CD4-positive, alpha-beta T cell treated with Interleukin-15 for 4 hours (primary cell): ENCODE measurements at places on chromosomes 3 and 15.
A peak's percentile ranks its signal among the peaks of the same experiment; 100 is the strongest.

DNA sequence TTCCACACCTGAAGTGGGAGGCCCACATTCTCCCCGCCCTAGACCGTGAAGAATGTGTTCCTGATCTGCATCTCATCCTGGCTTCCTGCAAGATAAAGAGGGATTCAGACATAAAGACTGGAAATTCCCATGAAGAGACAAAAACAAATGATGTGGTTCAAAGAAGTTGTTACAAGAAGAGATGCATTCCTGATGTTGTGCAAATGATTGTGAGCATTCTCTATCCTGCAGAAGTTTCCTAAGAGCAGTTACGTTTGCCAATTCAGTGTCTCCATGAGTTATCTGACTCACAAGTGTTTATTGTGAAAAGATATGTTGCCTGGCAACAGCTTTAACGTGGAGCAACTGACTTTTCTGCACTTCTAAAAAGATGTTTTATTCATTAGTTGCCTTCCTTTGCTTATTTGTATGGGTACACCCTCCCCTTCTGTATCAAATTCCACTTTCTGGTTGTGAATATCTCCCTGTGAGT lies 107.8 kb downstream of the ZIC4 start:
- DNase-seq = no peak

DNA sequence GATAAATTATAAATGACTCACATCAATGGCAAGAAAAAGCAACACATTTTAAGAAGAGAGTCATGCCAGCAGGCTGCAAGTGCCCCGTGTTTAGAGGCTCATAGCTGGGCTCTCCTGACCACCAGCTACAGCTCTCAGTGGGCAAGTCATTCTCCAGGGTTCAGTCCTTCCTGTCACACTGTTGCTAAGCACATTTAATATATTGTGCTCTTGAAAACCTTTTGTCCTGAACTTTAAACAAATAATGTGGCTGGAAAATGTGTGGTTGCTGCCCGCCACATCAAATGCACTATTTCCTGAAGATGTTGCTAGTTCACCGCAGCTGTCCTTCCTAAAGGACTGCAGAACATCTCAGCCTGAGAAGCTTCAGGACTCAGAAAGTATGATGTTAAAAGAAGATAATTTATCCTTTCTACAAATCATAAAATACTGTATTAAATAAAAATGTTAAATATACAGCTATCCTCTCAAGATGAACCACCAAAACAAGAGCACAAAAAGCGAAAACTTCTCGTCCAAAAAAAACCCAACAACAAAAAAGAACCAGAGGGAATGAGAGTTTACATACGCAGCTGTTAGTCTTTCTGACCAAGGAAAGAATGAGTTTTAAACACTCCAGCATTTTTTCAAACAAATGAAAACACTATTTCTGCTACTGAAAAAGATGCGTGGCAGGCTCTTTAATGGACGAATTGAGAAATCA lies 951 bp downstream of the TARS3 start:
- DNase-seq = peak; percentile 36

DNA sequence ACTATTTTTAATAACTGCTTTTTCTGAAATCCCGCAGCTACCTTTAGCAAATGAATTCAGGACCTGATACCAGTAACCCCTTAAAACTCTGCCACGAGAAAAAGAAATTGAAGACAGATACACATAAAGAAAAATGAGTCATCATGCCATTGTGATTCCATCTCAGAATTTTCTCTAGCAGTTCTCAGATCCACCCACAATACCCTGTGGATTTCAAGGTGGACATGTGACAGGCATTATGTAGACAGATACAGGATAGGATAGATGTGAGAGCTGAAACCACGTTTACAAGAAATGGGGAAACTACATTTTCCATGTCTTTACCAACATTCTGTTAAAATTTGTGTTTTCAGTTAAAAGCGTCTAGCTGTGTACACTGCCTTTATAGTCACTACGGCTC lies 291.9 kb upstream of the NR2F2 start:
- no peak for DNase-seq

- DNase-seq = no peak
These were observed 48.6 kb upstream of the ULK4 start for GRCh38 chr3:42010530-42010929.

DNA sequence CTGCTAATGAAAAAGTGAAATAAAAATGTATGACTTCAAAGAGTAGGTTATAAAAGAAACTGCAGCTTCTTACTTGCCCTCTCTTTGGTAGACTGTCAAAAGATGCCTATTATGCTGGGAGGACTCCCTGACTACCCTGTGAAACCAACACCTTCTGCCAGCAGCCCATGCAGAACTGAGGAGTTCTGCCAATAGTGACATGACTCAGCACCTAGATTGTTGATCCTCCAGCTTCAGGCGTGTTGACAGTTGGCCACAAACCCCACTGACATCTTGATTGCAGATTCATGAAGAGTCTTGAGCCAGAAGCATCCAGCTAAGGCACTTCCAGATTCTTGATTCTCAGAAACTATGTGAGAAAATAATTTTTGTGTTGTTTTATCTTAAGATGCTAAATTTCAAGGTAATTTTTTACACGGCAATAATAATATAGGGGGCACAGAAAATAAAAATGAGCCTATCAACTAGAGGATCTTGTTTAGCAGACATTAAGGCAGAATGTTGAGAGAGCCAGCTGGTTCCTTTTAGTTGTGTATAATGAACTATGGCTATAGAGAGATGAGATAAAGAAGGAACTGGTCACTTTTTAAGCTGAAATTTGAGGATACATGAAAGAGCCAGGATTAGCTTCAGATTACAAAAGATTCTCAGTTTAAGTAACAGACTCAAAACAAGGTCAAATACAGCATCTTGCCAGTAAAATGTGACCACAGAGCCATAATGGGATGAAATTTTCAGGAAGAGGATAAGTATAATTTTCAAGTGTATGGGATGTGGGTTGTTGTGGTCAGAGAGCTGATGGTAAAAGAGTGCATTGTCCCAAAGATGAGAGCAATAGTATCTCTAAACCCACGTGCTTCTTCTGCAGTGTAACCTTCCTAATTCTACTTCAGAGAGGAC lies 588.7 kb upstream of the CBLB start:
- DNase-seq = no peak

DNA sequence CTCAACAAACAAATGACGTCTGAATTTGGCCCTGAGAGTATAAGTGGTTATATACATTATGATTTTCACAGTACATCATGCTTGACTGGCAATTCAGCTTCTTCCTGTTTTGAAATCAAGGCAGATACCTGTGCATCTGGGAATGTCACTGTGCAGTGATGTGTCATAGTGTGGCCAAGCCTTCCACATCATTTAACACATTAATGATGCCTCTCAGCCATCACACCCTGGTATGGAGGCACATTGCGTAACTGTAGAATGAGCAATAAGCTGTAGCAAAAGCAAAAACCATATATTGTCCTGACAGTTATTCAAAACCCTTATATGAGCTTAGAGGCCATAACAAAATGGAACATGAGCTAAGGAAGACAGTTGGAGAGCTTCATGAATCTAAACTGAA lies 246.0 kb downstream of the EPHA3 start:
- DNase-seq = no peak

GRCh38 chr15:67998599-67999133 lies 55.4 kb upstream of the PIAS1 start:
- no peak for DNase-seq
